Glomerular endothelial cell (primary cell): ENCODE measurements at places on chromosomes 7 and 10. TPM values are rescaled to one million over a fixed set of nuclear protein-coding genes. Genes with fewer than 3 reads are reported as not detected.

PAX2 gene
- total RNA-seq: 3.2 and 3.9 TPM in 2 replicates

DNA sequence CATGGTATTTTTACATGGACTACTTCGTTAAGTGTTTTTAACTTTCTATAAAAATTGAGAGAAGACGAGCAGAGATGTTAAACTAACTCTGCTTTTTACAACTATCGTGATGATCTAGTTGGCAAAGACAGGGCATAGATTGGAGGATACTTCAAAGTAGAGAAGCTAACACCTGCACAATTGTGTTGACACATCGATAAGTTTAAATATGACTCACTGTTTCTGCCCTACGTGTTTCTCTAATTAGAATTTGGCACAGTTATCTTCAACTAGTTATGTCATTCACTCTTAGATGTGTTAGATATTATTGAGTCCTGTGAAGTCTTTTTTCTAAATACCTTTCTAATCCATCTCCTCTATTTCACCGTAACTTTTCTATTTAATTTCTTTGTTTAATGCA lies 68.5 kb upstream of the FERD3L start:
- DNase-seq: no peak

DNA sequence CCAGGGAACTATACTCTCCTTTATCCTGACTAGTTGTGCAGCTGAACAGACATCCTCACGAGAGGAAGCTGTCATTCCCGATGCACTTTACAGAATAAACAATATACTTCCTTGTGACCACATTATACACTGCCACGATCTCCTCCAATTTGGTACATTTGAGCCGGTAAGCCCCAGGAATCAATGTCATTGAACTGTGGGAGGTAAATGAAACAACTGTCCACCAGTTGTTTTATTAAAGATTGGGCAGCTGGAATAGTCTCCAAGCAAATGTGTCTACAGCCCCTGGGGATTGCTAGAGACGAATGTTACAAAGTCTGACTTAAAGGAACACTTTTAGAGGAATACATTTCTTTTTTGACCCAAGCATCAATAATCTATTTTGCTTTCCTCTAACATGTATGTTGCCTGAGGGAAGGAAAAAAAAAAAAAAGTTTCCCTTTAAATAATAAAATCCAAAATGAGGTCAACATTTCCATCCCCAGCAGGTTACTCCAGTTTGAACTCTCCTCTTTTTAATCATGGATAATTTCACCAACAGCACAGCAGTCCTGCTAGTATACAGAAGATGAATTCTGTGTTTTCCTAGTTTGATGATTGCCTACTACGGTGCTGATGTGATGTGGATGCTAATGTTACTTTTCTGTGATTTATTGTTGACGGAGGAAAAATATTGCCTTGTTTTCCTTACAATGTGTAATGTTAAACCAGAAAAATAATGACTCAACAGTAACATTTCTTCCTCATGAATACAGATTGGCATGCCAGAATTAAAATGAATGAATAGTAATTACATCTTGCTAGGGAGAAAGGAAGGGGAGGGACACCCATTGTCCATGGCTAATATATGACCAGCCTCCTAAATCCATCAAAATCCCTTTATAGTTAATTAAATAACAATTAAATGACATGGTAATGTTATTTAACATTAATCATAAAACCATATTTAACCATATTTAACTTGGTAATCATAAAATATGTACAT lies 360.9 kb downstream of the NEBL start:
- no peak for DNase-seq

GRCh38 chr7:124751027-124751426 lies 14.6 kb downstream of the GPR37 start:
- no peak for DNase-seq

- DNase-seq: no peak
Measured at GRCh38 chr10:75889051-75889450, 457.6 kb downstream of the LRMDA start.
